ENCODE measurements at places on chromosomes 2 and 18.

DNA sequence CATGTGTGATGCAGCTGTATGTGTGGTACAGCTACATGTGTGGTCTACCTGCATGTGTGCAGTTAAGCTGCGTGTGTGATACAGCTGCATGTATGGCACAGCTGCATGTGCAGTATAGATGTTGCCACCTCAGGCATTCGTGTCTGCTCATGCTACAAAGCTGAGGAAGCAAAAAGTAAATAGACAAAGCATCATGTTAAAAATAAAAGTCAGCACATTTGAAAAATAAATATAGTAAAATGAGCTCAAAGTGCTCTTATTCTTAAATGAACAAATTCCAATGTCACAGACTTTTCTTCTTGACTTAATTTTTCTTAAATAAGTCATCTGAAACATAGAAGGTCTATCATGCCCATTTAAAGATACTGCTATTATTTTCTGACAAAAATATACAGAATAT lies 519.3 kb upstream of the SOX11 start:
- no peak overlapping the region for H3K4me3 ChIP-seq
- no peak for DNase-seq
- no peaks in the 10 kb centered on the region for H3K36me3 ChIP-seq
- H3K27me3 ChIP-seq, result no peaks in the 10 kb centered on the region
- H3K27ac ChIP-seq, result no peak overlapping the region

DNA sequence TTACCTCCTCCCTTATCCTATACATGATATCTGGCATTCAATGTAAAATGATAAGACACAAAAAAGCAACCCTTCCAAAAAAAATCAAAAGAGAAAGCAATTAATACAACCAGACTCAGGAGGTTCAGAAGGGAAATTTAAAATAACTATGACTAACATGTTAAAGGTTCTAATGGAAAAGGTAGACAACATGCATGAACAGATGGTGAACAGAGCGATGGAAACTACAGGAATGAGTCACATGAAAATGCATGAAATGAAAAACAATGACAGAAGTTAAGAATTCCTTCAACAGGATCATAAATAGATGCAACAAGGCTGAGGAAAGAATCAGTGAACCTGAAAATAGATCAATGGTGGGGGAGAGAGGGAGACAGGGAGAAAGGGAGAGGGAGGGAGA lies 26.1 kb upstream of the ERCC3 start:
- H3K27me3 ChIP-seq, result no peaks in the 10 kb centered on the region
- H3K36me3 ChIP-seq, result peaks cover 92% of the 10 kb centered on the region
- no peak overlapping the region for H3K27ac ChIP-seq

DNA sequence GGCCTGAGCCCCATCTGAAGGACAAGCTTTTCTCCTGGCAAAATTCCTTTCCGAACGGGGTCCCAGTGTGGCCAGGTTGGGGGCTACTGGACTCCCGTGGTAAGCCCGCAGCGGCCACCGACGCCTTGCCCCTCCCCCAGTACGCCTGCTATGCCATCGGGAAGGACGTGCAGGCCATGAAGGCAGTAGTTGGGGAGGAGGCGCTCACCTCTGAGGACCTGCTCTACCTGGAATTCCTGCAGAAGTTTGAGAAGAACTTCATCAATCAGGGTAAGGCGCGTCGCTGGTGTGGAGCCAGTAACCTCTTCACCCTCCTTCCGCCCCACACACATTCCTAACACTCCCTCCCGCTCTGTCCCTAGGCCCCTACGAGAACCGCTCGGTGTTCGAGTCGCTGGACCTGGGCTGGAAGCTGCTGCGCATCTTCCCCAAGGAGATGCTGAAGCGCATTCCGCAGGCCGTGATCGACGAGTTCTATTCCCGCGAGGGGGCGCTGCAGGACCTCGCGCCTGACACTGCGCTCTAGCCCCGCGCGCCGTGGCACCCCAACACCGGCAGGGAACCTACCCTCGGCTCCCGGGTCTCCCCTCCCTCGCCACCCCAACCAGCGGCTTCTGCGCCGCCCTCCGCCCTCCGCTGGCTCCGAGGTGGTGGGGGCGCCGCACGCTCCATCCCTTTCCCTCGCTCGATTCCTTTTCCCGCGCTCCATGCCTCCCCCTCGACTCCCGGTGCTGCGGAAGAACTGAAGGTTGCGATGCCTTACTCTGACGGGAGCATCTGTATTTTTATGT lies 13.6 kb upstream of the ANKRD53 start:
- DNase-seq, result peak; percentile 75
- peaks cover 69% of the 10 kb centered on the region for H3K27me3 ChIP-seq
- H3K4me1 ChIP-seq, result peaks cover 12% of the 10 kb centered on the region

DNA sequence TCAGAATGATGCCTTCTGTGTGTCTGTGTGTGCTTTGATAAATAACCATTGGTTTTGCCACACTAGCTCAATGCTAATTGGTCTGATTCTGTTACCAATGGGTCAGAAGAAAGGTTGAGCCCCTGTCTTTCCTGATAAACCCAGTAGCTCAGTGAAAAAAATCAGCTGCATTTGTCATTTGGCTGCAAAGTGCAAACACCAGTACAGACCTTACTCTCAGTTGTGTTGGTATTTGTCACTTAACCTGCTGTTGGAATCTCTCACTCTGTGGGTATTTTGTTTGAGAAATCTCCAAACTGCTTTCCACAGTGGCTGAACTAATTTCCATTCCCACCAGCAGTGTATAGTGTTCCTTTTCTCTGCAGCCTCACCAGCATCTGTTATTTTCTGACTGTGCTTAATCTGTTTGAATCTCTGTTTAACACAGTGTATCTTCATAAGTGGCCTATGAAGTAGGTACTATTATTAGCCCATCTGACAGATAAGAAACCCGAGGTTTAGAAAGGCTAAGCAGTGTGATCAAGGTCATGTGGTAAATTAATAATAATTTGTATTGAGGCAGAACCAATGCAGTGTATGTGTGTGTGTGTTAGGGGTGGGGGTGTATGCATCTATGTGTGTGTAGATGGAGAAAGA lies 26.7 kb downstream of the LIMS1 start:
- peaks cover 63% of the 10 kb centered on the region for H3K4me1 ChIP-seq
- H3K4me3 ChIP-seq, result no peak overlapping the region
- no peaks in the 10 kb centered on the region for H3K36me3 ChIP-seq

GRCh38 chr2:128474036-128474955 lies 155.6 kb upstream of the HS6ST1 start:
- no peaks in the 10 kb centered on the region for H3K27me3 ChIP-seq
- H3K4me1 ChIP-seq, result no peaks in the 10 kb centered on the region
- no peaks in the 10 kb centered on the region for H3K36me3 ChIP-seq
- H3K4me3 ChIP-seq, result no peak overlapping the region
- DNase-seq, result no peak

DNA sequence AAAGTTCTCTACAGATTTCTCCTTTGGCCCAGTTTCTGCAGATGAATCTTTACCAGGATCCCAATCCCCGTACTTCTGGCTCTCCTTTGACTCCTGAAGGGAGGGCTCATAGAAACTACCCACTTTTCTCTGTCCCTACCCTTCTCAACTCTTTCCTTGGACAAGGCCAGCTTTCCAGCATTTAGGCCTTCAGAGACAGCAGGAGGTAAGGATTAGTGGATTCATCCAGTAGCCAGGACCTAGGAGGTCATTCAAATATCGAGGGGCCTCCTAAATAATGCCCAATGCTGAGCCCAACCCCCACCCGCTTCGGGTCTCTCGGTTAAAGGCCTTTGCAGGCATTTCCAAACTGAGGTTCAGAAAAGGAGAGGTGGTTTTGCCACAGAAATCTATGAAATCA lies 4.8 kb upstream of the ZNF532 start:
- no peak overlapping the region for H3K4me3 ChIP-seq
- peaks cover 10% of the 10 kb centered on the region for H3K27me3 ChIP-seq
- peaks cover 59% of the 10 kb centered on the region for H3K4me1 ChIP-seq
- no peak for DNase-seq

- peak overlapping the region; percentile 37 for H3K27ac ChIP-seq
- no peak overlapping the region for H3K4me3 ChIP-seq
- no peaks in the 10 kb centered on the region for H3K27me3 ChIP-seq
Observed at GRCh38 chr2:85744741-85745601, 8.8 kb upstream of the ATOH8 start.

GRCh38 chr2:206273905-206274304 lies 558 bp upstream of the ZDBF2 start:
- H3K4me3 ChIP-seq, result peak overlapping the region; percentile 74
- peak overlapping the region; percentile 84 for H3K27ac ChIP-seq
- no peaks in the 10 kb centered on the region for H3K27me3 ChIP-seq
- no peak for DNase-seq
- H3K36me3 ChIP-seq, result no peaks in the 10 kb centered on the region
- H3K4me1 ChIP-seq, result peaks cover 22% of the 10 kb centered on the region

GRCh38 chr2:179692610-179693009 lies 168.8 kb downstream of the ZNF385B start:
- H3K4me1 ChIP-seq, result no peaks in the 10 kb centered on the region
- H3K36me3 ChIP-seq, result no peaks in the 10 kb centered on the region
- H3K27me3 ChIP-seq, result no peaks in the 10 kb centered on the region

DNA sequence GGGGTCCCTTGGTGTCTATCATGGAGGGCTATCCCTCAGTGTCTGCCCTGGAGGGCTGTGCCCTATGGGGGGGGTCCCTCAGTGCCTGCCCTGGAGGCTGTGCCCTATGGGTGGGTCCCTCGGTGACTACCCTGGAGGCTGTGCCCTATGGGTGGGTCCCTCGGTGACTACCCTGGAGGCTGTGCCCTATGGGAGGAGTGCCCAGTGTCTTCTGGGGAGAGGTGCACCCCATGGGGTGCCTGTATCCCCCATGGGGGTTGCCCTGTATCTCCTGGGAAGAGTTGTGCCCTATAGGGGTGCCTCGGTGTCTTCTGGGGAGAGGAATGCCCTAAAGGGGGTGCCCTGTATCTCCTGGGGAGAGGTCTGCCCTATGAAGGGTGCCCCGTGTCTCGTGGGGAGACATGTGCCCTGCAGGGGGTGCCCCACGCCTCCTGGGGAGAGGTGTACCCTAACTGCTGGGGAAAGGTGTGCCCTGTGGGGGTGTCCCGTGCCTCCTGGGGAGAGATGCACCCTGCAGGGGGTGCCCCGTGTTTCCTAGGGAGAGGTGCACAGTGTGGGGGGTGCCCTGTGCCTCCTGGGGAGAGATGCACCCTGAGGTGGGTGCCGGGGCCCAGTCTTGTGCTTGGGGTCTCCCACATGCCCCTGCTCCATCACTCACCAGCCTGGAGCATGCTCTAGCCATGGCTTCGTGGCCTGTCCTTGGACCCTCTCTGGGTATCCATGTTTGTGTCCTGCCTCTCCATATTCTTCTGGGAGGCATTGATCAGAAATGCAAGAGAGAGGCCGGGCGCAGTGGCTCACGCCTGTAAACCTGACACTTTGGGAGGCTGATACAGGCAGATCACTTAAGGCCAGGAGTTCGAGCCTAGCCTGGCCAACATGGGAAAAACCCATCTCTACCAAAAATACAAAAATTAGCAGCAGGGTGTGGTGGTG lies 215.6 kb downstream of the HDAC4 start:
- H3K27me3 ChIP-seq, result no peaks in the 10 kb centered on the region
- no peak overlapping the region for H3K27ac ChIP-seq
- H3K4me1 ChIP-seq, result peaks cover 12% of the 10 kb centered on the region
- no peak for DNase-seq
- peaks cover 38% of the 10 kb centered on the region for H3K36me3 ChIP-seq
- no peak overlapping the region for H3K4me3 ChIP-seq

- H3K27me3 ChIP-seq, result no peaks in the 10 kb centered on the region
- H3K27ac ChIP-seq, result peak overlapping the region; percentile 52
- H3K4me3 ChIP-seq, result no peak overlapping the region
- no peaks in the 10 kb centered on the region for H3K36me3 ChIP-seq
Observed at GRCh38 chr18:22466608-22467395, 49.1 kb upstream of the CTAGE1 start.

GRCh38 chr2:46325182-46325928 lies 28.1 kb downstream of the EPAS1 start:
- no peaks in the 10 kb centered on the region for H3K36me3 ChIP-seq
- H3K4me3 ChIP-seq, result no peak overlapping the region
- no peak for DNase-seq
- H3K27me3 ChIP-seq, result no peaks in the 10 kb centered on the region
- H3K27ac ChIP-seq, result no peak overlapping the region

GRCh38 chr18:2534906-2535305 lies 36.4 kb downstream of the METTL4 start:
- no peak for DNase-seq
- no peaks in the 10 kb centered on the region for H3K27me3 ChIP-seq
- no peaks in the 10 kb centered on the region for H3K4me1 ChIP-seq

Measured in stomach (tissue), 19 donors.